H54 (cell line): ENCODE measurements at places on chromosomes 2 and 18.

GRCh38 chr2:168993538-168993937 lies 37.6 kb downstream of the ABCB11 start:
- DNase-seq, result no peak

GRCh38 chr2:228614741-228615140 lies 433.3 kb upstream of the SPHKAP start:
- no peak for DNase-seq

DNA sequence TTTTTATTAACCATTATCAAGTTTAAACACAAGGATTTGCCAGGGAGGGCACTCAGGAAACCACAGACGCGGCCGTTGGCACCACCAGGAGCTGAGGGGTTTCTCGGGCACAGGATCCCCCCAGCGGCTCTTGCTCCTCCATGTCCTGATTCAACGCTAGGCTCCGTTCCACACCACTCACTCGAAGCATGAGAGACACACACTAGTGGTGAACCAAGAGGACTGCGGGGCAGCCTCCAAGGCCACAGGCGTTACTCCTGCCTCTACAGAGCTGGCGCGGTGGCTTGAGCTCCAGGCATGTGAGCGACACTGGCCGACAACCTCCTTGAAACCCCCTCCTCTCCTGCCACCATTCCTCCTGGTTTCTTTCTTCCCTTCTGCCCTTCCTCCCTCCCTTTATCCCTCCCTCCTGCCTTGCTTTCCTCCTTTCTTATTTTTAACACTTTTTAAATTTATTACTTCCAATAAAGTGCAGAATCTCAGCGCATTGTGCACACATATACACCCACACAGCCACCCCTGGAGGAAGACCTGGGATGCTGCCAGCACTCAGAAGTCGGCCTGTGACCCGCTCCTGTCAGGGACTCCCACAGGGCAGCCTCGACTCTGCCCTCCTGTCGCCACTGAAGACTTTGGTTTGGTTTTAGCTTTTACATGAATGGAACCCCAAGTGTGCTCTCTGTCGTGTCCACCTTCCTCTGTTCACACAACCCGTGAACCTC lies 21.7 kb downstream of the COX7A2L start:
- DNase-seq, result no peak

DNA sequence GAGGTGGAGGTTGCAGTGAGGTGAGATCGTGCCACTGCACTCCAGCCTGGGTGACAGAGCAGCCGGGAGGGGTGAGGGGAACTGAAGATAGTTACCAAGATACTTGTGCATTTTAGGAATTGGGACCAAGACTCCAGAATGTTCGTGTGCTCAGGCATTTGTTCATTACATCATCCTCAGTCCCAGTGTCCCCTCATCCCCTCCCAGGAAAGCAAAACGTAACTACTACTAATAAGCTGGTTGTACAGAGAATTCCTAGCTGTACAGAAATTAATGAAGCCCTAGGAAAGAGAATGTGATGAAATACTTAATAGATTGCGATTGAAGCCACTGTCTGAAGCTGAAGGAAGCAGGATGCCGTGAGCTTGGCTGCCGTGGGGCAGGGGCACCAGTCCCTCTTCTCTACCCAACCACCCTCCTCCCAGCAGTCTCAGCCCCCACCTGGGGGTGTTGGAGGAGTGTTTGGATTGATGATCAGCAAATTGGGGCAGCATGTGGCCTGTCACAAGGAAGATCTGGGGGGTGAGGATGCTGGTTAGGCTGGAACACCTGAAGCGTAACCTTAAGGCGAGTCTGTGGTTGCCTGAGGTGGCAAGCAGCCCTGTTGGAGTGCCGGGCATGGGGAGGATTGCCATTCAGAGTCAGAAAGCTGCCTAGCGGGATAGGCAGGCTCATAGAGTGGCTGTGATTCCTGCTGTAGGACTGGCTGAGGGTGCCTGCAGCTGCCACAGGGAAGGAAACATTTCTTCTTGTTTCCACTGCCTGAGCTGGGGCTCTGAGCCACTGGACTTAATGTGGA lies 140.9 kb downstream of the SH3RF3 start:
- DNase-seq, result no peak

DNA sequence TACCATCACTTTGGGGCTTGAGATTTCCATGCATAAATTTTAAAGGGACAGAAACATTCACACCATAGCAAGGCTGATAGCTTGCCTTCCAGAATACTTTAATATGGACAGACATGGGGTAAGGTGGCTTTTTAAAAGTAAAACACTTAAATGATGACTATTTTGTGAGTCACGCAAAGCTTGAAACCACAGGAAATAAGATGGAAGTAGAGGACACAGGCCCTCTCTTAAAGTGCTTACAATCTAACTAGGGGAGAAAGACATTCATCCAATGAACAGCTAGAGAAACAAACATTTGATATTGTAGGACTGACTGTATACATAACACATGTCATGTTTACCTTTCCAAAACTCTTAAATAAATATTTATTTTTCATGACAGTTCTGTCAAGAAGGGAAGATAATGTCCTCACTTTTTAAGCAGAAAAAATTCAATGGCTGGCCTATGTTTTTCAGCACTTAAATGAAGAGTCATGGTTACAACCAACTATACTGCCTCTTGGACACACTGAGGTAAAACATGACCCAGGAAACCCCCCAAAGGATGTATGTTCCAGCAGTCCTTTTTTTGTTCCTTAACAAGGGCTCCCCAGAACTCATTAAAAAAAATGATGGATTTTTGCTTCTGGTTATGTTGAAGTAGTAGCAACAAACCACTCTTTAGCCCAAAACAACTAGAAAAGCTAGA lies 120.0 kb upstream of the RBMS1 start:
- no peak for DNase-seq
